ENCODE measurements at places on chromosomes 5 and 9.

DNA sequence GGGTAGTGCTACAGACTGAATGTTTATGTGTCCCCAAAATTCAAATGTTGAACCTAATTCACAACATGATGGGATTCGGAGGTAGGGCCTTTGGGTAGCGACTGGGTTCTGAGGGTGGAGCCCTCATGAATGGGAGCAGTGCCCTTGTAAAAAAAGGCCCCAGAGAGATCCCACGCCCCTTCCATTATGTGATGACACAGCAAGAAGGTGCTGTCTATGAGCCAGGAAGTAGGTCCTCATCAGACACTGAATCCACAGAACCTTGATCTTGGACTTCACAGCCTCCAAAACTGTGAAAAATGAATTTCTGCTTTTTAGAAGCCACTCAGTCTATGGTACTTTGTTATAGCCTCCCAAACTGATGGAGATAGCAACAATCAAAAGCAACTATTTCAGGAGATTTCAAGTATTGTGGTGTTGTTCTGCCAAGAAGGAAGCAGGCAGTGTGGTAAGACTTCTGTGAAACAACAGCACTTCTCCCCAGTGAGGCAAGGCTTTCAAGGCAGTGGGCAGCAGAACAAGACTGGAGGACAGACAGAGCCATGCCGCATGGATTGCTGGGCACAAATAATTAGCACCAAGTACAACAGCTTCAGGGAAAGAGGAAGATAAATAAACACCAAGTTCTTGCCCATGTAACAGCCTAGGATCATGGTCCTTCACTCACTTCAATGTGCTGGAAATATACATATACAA lies 76.1 kb downstream of the OR2K2 start:
- H3K36me3 ChIP-seq, result no peaks in the 10 kb centered on the region
- no peaks in the 10 kb centered on the region for H3K4me1 ChIP-seq
- H3K27ac ChIP-seq, result no peak overlapping the region
- no peak for DNase-seq
- no peaks in the 10 kb centered on the region for H3K27me3 ChIP-seq
- no peak overlapping the region for H3K4me3 ChIP-seq

DNA sequence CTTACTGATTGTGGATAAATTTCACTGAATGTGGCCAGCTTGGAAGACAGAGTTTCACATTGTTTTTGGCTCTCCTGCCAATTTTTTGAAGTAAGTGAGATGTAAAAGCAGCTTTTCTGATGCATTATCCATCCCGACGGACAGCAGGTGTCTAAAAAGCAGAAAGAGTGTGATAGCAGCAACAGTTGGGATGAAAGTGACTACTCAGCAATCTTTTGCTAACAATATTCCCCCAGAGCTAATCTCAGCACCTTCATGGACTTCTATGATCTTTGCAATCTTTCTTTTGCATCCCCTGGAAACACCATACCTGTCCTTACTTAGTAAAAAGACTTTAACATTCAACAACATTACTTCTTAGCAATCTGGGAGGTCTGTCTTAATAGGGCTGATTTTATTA lies 5.4 kb downstream of the CD72 start:
- no peaks in the 10 kb centered on the region for H3K4me1 ChIP-seq
- DNase-seq, result no peak
- H3K4me3 ChIP-seq, result no peak overlapping the region
- no peak overlapping the region for H3K27ac ChIP-seq
- H3K36me3 ChIP-seq, result no peaks in the 10 kb centered on the region

GRCh38 chr5:155729684-155730059 lies 597.3 kb upstream of the SGCD start:
- peak; percentile 39 for DNase-seq
- H3K27me3 ChIP-seq, result peaks cover 73% of the 10 kb centered on the region
- H3K36me3 ChIP-seq, result no peaks in the 10 kb centered on the region
- H3K4me1 ChIP-seq, result peaks cover 12% of the 10 kb centered on the region
- no peak overlapping the region for H3K4me3 ChIP-seq

GRCh38 chr5:61746831-61747575 lies 414.9 kb downstream of the ZSWIM6 start:
- DNase-seq, result no peak
- H3K4me3 ChIP-seq, result no peak overlapping the region
- H3K4me1 ChIP-seq, result no peaks in the 10 kb centered on the region
- no peaks in the 10 kb centered on the region for H3K27me3 ChIP-seq
- no peak overlapping the region for H3K27ac ChIP-seq

DNA sequence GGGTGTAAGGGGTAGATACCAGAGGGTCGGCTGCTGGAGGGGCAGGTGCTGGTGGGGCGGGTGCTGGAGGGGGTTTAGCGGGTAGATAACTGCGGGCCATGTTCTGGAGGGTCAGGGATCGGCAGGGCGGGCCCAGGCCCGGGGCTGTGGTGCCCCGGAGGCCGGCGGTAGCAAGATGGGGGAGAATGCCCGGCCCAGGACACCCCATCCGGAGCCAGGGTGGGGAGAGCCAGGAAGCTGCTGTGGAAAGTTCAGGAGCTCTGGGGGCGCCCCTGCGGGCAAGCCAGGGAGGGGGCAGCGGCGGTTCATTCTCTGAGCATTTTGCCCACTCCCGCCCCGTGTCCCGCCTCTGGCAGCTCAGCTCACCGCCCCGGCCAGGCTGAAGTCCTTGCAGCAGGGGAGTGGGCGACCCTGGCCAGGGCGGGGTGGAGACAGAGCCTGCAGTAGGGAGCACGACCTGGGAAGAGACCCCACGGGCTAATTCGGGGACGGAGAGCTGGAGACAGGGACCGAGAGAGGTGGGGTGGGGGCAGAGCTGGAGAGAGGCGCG lies 538 bp downstream of the PRRT1B start:
- H3K4me1 ChIP-seq, result no peaks in the 10 kb centered on the region
- no peaks in the 10 kb centered on the region for H3K36me3 ChIP-seq
- DNase-seq, result no peak
- H3K27me3 ChIP-seq, result no peaks in the 10 kb centered on the region
- H3K27ac ChIP-seq, result no peak overlapping the region
- H3K4me3 ChIP-seq, result no peak overlapping the region

GRCh38 chr5:150641006-150641570 lies 628 bp downstream of the SYNPO start:
- H3K4me3 ChIP-seq, result no peak overlapping the region
- peak overlapping the region; percentile 86 for H3K27ac ChIP-seq
- peaks cover 91% of the 10 kb centered on the region for H3K4me1 ChIP-seq
- no peaks in the 10 kb centered on the region for H3K36me3 ChIP-seq
- DNase-seq, result no peak

DNA sequence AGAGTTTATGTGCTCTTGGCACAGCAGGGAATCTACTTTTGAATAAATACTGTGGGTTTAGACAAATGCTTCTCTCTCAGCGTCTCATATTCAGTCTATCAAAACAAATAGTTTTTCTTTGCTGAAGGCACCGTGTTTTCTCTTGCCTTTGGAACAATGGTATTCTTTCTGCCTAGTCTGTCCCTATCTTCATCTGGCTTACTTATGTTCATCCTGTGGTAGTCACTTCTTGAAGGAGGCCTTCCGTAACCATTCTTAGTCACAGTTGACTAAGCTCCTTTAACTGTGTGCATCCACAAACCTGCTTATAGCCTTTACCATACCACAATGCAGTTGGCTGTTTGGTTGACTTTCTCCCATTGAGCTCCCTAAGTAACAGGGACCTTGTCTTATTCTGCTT lies 45.9 kb downstream of the LARP1 start:
- DNase-seq, result no peak
- H3K36me3 ChIP-seq, result peaks cover 5% of the 10 kb centered on the region
- no peaks in the 10 kb centered on the region for H3K27me3 ChIP-seq
- no peaks in the 10 kb centered on the region for H3K4me1 ChIP-seq
- H3K27ac ChIP-seq, result no peak overlapping the region

DNA sequence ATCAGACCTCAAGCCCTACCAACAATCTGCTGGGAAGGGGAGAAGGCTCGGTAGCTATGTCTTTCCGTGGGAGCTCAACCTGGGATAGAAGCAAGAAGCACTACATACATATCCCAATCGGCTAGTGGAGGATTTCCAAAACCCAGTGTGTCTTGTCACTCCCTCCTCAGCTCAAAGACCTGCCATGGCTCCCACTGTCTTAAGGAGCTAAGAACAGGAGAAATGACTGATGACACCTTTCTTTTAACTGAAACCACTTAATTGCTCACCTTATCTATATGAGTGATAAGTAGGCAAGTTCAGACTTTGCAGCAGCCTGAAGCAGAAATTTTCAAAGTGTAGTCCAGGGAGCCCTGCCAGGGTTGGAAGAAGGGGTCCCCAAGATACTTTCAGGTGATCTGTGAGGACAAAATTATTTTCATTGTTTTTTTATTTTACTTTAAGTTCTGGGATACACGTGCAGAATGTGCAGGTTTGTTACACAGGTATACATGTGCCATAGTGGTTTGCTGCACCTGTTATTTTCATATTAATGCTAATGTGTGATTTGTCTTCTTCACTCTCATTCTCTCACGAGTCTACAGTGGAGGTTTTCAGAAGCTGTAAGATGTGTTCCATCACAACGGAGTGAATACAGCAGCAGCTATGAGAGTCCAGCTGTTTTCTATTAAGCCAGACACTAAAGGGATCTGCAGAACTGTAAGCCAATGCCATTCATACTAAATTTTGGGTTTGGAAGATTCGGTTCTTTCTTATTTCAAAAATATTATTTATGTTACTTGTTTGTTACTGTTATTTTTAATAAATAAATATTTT lies 41.4 kb downstream of the PAX5 start:
- DNase-seq, result no peak
- no peaks in the 10 kb centered on the region for H3K36me3 ChIP-seq
- no peak overlapping the region for H3K4me3 ChIP-seq
- no peaks in the 10 kb centered on the region for H3K4me1 ChIP-seq
- H3K27me3 ChIP-seq, result peaks cover 57% of the 10 kb centered on the region

All from hepatocyte (in vitro differentiated cells).